IPS-NIHi11 (cell line): ENCODE measurements at places on chromosomes 13 and 19.

DNA sequence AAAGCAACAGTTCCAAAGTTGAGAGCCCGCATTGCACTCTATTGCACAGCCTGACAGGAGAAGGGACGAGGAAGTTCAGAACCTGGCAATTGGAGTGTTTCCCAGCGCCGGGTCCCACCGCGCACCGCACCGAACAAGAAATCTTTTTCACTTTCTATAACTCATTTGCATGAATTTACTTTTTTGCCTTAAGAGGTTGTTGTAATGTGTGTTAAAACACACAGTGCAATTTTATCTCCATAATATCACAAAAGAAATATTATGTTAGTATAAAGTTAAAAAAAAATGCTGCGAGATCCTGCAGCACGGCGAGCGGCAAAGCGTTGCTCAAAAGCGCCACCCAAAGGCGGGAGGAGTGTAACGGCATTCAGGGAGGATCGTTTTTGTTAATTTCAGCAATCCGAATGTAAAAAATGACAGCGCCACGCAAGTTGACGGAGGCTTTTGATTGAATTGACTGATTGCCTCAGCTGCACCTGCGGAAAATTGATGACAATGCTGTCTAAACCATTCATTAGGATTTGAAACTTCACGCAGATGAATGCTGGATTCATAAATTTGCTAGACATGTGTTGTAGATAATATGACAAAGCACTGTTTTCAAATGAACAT, 303.6 kb upstream of the ZNF507 start:
- DNase-seq: peak; percentile 61

DNA sequence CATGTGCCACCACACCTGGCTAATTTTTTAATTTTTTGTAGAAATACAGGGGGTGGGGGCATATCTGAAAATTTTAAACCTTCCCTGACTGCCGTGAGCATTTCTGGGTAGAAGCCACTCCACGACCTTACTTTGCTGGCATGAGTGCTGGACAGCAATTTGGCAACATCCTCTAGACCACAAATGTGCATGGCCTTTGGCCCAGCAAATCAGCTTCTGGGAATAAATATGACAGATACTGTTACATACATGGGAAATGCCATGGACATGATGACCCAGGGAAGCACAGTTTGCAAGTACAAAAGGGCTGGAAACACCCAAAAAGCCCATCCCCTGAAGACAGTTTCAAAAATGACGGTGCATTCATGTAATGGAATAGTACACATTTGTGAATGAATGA, 3.2 kb upstream of the PVR start:
- DNase-seq: no peak

- DNase-seq: no peak
Observed at GRCh38 chr19:35742121-35742724, at the start of gene IGFLR1. TSS of gene IGFLR1 (minus strand) at chr19:35742452. CDS start at chr19:35741180, 1,272 bp downstream.

- DNase-seq: no peak
Observed at GRCh38 chr19:4510435-4511255, 7.6 kb downstream of the PLIN4 start.

DNA sequence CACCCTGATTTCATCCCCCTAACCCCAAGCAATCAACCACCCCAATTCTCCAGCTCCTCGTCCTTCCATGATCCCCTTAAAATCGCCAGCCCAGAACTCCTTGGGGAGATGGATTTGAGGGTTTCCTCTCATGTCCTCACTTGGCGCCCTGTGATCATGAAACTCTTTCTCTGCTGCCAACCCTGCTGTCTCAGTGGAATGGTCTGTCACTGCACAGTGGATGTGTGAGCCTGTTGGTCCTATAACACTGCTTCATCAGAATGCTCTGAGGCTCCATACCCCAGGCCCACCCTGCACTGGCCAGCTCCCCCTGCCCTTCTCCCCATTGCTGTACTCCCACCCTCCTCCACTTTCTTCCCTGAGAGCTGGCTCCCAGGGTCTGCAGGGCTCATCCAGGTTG, 12.6 kb upstream of the ZNF792 start:
- no peak for DNase-seq

DNA sequence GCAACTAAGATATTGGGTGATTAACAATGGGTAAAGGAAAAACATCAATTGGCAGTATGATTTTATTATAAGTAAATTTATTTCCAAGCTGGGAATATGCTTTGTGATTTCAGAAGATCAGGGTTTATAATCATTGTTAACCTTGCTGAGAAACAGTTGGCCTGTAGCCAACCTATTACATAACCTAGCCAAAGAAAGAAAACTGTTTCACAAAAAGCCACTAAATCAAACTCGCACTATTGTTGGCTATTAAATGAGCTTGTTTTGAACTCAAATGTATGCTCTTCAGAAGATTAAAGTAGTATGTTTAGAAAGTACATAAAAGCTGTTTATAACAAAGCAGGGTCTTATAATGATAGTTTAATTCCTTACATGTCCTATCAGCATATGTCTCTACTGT, 151.7 kb downstream of the LHFPL6 start:
- no peak for DNase-seq
